ENCODE measurements at places on chromosomes 1 and 21. TPM values are rescaled to one million over a fixed set of nuclear protein-coding genes. Genes with fewer than 3 reads are reported as not detected.

SSR2 gene
- total RNA-seq: 387 TPM

NUP210L gene
- total RNA-seq: not detected

DNA sequence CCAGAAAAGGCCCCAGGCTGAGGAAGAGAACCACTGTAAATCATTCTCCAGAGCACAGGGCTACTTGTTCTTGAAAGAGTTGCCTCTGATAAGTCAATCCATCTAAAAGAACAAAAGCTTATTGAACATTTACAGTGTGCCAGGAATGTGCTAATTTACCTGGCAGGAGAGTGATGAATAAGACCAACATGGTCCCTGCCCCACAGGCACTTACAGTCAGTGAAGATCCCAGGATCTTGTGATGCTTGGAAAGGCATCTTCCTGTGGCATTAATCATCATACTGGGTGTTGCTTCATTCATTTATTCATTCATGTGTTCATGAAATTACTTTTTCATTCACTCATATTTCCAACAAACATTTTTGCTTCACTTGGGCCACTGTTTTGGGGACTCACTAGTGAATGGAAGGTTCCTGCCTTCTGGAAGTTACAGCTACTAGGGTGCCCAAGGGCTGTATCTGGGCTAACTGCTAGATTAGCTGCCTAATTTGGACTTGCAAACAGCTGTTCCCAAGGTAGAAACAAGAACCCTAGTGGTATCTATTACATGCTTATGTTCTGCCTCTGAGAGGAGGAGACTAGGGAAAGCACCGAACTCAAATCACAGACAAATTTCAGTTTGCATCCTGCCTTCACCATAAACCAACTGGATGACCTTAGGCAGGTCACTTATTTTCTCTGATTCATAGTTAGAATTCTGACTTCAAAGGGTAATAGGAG, 133.5 kb downstream of the CLIC6 start:
- no peak for DNase-seq

CDC14A gene
- total RNA-seq: 8.6 TPM

ANGPTL7 gene
- 1.8 TPM for total RNA-seq

UBE2G2 gene
- total RNA-seq: 47.0 TPM

DNA sequence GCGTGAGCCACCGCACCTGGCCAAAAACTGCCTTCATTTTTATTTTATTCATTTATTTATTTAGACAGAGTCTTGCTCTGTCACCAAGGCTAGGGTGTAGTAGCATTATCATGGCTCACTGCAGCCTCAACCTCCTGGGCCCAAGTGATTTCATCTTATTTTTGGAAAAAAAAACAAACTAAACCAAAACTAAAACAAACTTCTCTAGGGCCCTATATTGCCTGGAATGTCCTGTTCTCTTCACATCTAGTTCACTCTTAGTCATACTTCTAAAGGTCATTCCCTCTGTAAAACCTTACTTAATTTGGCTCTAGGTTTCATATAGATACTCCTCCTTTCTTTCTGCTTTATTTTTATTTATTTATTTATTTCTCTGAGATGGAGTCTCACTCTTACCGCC, 15.6 kb downstream of the RPS27 start:
- DNase-seq: no peak
